WTC11 (cell line): ENCODE measurements at places on chromosomes 3 and 15. TPM values are rescaled to one million over a fixed set of nuclear protein-coding genes. Genes with fewer than 3 reads are reported as not detected.

- DNase-seq: no peak
Measured at GRCh38 chr3:187398955-187399354, 30.8 kb downstream of the RTP4 start.

- DNase-seq: no peak
Measured at GRCh38 chr3:182812123-182812522, 18.8 kb downstream of the ATP11B start.

GRCh38 chr15:27722102-27722501 is 377.0 kb downstream of the OCA2 start:
- DNase-seq: no peak

SENP2 gene
- total RNA-seq: 55.0 to 57.2 TPM (median 56.9 TPM) in 3 replicates

RTP3 gene
- total RNA-seq: not detected in 3 replicates
